ENCODE measurements at places on chromosomes 16 and 17.
A peak's percentile ranks its signal among the peaks of the same experiment; 100 is the strongest.

- DNase-seq: no peak
Observed at GRCh38 chr17:38958756-38959155, 8.4 kb downstream of the FBXO47 start.

- DNase-seq: no peak
Observed at GRCh38 chr17:35841505-35841904, 27.2 kb downstream of the HEATR9 start.

DNA sequence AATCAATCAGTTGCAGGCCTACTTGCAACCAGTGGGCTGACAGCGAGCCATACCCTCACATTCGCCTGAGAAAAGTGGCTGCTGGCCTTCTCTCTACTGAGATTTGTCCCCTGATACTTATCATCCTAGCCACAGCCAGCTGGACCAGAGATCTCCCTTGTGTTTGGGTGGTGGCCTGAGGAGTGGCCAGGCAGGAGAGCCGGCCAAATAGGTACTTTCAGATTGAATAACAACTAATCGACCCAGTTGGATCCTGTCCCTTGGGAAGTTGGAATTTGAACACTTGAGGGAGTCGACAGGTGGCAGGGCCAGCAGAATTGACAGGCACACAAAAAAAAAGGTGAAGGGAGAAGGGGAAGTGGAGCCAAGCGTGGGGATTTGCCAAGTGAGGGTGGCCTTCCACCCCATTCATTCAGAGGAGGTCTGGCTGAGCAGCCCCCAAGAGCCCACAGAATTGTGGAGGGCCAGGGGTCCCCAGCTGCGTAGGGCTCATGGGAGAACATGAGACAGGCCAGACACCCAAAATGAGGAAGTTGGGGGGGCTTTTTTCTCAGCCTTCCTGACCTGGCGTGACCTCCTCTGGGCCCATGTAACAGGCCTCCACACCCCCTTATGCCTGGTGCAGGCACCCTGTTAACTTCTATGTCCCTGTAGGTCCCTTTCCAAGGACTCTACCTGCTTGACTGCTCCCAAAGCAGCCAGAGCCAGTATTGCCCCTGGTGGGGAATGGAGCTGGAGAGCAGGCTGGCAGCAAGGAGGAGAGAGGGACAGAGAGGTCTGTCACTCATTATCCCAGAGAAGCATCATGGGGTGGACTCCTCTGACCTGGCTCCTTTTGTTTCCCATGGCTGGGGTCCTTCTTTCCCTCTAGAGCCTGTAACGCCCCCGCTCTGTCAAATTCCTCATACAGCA is 2.9 kb upstream of the RANGRF start:
- no peak for DNase-seq

- no peak for DNase-seq
Observed at GRCh38 chr17:50771991-50772785, 4.9 kb upstream of the ANKRD40CL start.

GRCh38 chr16:73356401-73357079 is 308.6 kb upstream of the ZFHX3 start:
- DNase-seq: no peak

- DNase-seq: peak; percentile 59
Observed at GRCh38 chr17:601244-601925, 113.3 kb downstream of the VPS53 start.

- DNase-seq: no peak
Observed at GRCh38 chr17:73118951-73119391, 26.5 kb upstream of the SLC39A11 start.

GRCh38 chr17:4247971-4248388 is 15.8 kb downstream of the ANKFY1 start:
- DNase-seq: no peak

- no peak for DNase-seq
Observed at GRCh38 chr16:88807626-88808453, 3.9 kb downstream of the APRT start.

- no peak for DNase-seq
Observed at GRCh38 chr16:86477642-86478041, 32.7 kb upstream of the FOXF1 start.

GRCh38 chr17:69655902-69656301 is 241.4 kb downstream of the MAP2K6 start:
- DNase-seq: no peak

DNA sequence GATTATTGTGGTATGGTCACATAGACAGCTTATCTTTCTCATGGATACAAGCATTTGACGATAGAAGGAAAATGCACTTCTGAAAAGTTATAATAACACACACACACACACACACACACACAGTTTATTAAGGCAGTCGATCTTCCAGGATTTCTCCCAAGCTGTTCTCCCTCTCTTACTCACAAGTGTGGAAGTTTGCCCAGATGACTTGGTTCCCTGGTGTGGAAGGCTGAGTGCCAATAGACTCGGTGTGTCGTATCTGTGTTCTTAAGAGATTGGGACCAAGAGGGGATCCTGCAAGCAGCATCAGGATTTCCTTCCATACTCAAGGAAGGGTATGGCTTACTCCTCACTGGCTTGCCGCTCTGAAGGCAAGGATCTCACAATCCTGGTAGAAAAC is 279.6 kb downstream of the HS3ST3B1 start:
- no peak for DNase-seq

GRCh38 chr16:2082983-2083364 is 35.2 kb downstream of the TSC2 start:
- DNase-seq: no peak

GRCh38 chr16:89105599-89106151 is 12.0 kb downstream of the ACSF3 start:
- DNase-seq: no peak

GRCh38 chr17:72613806-72614292 is 478.6 kb downstream of the SLC39A11 start:
- DNase-seq: no peak

DNA sequence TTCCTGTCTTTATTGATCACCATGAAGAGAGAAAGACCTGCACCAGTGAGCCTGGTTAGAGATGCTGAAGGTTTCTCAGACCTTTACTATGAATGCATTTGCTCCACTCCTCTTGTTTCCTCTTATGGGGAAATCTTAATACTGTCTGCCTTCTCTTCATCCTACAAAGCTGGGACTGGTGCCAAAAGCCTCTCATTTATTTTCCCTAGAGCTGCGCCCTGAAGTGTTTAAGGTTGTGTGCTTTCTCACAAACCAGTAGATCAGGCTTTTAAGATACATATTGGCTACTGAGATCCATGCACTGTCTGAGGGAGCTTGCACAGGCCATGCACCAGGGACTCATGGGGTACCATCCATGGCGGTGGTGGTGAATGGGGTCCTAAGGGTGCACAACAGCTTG is 286.1 kb upstream of the PMFBP1 start:
- no peak for DNase-seq

- no peak for DNase-seq
Observed at GRCh38 chr17:17837380-17837821, 615 bp upstream of the SREBF1 start.

- DNase-seq: no peak
Observed at GRCh38 chr16:26263406-26263805, 571.6 kb downstream of the HS3ST4 start.

GRCh38 chr16:13379266-13379665 is 477.9 kb downstream of the SHISA9 start:
- no peak for DNase-seq

- DNase-seq: no peak
Observed at GRCh38 chr16:83651871-83652270, 155.9 kb upstream of the HSBP1 start.

DNA sequence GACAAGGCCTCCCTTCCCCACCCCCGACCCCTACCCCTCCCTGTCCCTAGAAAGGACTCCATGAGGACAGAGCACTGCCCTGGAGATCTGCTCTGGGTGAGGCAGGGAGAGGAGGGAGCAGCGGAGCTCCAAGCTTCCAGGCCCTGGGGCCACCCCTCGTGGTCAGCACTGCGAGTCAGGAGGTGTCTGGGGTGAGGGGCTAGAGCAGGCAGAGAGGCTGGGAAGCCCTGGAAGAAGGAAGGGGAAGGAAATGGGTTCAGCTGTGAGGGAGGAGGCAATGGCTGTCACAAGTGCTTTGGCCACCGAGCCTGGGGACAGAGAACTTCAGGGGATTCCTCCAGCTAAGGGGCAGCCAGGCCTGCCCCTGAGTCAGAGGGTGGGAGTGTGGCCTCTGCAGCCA is 28.2 kb upstream of the DNAI2 start:
- no peak for DNase-seq

DNA sequence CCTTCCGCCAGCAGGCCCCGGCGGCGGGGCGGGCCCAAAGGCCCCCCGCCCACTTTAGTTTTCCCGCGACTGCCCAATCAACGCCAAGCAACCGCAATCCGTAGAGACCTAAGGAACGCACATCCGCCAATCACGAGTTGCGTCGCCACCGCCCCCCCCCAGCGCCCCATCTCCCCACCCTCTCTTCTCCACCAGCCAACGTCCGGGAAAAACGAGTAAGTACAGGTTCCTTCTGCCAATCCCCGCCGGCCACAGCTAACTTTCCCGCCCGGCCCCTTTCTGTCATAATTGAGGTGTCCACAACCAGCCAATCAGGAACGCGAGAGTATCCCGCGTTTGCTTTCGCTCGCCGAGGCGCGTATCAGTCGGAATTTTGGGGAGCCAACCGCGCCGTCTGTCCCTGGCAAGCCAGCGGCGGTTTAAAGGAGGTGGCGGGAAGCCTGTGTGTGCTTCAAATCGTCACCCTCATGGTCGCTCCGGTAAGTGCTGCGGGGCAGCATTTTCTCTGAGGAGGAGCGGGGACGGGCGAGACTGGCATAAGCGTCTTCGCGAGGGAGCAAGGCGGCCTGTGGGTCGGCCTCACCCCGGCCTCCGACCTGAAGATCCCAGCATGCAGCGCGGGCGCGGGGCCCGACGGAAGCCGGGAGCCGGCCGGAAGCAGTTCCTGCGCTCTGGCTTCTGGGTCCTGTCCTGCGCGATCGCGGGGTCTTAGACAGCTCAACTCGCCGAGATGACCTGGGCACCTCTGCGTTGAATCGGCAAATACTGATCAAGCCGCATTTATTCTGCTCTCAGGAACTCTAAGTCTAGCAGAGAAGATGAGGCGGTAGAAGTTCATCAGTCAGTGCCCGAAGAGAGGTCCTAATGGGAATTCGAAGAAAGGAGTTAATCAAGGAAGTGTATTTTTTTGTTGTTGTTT is at the start of gene MIS12:
TSS of gene MIS12 (plus strand) at position 361 of the 919 bp plus-strand sequence. CDS start 2,297 bp downstream, outside the sequence.
- DNase-seq: peak; percentile 98

Data from AG04450 (cell line).